ENCODE measurements at places on chromosomes 12 and 14.
A peak's percentile ranks its signal among the peaks of the same experiment; 100 is the strongest.

GRCh38 chr14:69919815-69920214 is 40.6 kb downstream of the SMOC1 start:
- no peak for DNase-seq

DNA sequence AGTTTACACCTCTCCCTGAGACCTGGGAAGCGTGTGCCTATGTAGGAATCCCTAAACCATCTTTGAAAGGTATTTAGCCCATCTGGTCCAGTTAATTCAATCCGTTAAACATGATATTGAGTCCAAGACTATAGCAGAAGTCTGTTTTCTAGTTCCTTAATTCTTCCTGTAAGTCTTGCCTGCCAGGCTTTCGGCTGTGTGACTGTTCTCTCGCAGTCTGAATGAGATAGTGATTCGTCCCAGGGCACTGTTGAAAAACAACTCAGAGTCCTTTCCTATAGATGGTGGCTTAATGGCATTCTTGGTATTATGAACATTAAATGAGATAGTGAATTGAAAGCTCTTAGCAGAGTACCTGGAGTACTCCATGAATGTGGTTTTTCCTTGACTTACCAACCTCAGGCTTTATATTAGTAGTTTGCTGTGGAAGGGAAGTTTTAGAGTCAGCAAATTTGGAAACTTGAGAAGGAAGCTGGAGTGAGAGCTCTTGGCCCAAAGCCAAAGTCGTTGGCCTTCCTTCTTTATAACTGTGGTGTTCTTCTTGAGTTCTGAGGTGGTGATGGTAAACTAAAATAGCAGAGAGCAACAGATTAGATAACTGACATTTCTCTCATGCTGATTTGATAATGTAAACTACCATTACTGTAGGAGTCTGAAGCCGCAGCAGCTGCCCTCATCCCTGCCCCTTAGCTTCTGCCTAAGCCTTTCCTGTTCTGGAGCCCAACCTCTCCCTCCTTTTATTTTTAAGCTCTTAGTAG is 76.5 kb downstream of the TGFB3 start:
- DNase-seq, result peak; percentile 62

- no peak for DNase-seq
These were observed 74.7 kb downstream of the NOC4L start for GRCh38 chr12:132218915-132219314.

- DNase-seq, result no peak
These were observed 1.4 kb upstream of the TRMT61A start for GRCh38 chr14:103527408-103528145.

- no peak for DNase-seq
These were observed 218.5 kb downstream of the SLC6A15 start for GRCh38 chr12:84694116-84694515.

DNA sequence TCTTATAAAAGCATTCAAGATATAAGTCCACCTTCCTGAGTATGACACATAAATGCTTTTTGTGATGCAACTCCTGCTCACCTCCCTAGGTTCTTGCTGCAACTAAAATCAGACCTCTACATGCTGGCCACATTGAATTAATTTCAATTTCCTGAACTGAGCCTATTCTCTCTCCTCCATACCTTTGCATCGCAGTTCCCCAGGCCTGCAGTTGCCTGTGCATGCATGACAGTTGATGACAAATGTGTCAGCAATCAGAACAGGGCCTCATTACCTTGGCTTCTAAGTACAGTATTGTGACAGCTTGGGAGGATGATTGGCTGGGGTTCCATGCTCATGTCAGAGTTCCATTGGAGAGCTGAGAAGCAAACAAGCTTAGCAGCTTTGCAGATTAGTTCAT is 3.9 kb upstream of the TM7SF3 start:
- DNase-seq, result no peak

GRCh38 chr12:92290886-92291285 is 145.2 kb upstream of the BTG1 start:
- DNase-seq, result no peak

DNA sequence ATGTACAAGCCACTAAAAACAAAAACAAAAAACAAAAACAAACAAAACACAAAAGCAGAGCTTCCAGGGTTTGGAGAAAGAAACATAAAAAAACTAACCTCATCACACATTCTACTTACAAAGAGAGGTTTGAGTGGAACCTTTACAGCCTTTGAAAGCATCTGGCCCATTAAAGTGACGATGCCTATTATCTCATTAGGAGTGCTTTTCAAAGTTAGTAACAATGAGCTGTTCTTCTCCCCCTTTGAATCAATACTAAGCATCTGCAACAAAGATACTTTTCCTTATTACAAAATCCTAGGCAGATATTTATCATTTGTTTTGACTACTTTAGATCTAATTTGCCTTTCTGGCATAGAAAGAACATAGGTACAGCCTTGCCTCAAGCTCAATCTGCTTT is 217.3 kb downstream of the PPM1H start:
- DNase-seq, result no peak

DNA sequence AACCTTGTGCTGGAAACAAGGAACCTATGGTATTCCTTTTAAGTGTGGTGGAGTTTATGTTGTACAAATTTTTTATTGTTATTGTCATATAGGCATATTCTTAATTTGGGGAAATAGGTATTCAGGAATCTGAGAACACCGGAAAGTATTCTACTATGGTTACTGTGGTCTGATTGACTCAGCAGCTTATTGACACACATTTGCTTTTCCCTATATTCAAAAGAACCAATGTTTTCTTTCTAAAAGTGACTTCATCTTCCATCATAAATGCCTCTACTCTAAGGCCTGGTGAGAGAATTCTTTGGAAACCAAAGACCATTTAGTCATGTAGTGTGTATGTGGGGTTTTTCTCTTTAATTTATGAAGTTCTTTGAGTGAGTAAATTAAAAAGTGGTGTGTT is 474.8 kb downstream of the TMTC2 start:
- no peak for DNase-seq

DNA sequence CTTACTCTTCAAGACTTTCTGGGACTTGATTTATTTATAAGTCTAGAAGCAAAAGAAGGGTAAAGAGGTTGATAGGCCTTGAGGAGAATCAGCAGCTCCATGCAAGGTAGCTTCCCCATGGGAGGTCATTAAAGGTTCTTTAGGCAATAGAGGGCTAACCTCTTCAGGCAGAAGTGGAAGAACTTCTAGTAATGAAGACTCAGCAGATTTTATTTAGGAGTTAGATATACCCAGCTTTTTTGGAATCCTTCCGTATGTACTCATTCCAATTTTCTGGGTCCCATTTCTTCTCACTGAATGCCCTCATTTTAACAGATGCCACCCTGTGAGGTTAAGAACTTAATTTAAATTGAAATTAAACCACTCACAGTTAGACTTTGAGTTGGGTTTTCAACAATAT is 565.6 kb downstream of the LRFN5 start:
- DNase-seq, result no peak

Measured in bone marrow (tissue), 2 donors.